ENCODE measurements at places on chromosomes 13 and 19. TPM values are rescaled to one million over a fixed set of nuclear protein-coding genes. Genes with fewer than 3 reads are reported as not detected.

Gene TNFSF13B
- polyA plus RNA-seq: 0.08 TPM

Gene CEACAM16
- not detected for polyA plus RNA-seq

Gene ZNF132
- 0.54 TPM for polyA plus RNA-seq

Gene WASF3
- 16.5 TPM for polyA plus RNA-seq

Gene AMH
- 4.3 TPM for polyA plus RNA-seq

Gene ZNF682
- 2.3 TPM for polyA plus RNA-seq

Gene FOXA3
- 0.06 TPM for polyA plus RNA-seq

Gene N4BP2L1
- 1.1 TPM for polyA plus RNA-seq

Gene WDR87
- polyA plus RNA-seq: under 0.01 TPM

Gene PEX11G
- polyA plus RNA-seq: 1.9 TPM

Gene SERTM1
- not detected for polyA plus RNA-seq

Gene PRODH2
- polyA plus RNA-seq: not detected

Gene NAPSA
- 0.19 TPM for polyA plus RNA-seq

Gene MPND
- 13.8 TPM for polyA plus RNA-seq

Gene ZGLP1
- polyA plus RNA-seq: 1.6 TPM

Gene TEX29
- 0.44 TPM for polyA plus RNA-seq

Gene TPM4
- 356 TPM for polyA plus RNA-seq

Gene DCLK1
- 0.28 TPM for polyA plus RNA-seq

Gene PGLYRP2
- 0.19 TPM for polyA plus RNA-seq

Gene SCGB2B2
- 0.11 TPM for polyA plus RNA-seq

Gene RUBCNL
- polyA plus RNA-seq: not detected

Gene FGF22
- polyA plus RNA-seq: 0.07 TPM

Gene FXYD1
- not detected for polyA plus RNA-seq

Gene TPTE2
- polyA plus RNA-seq: not detected

Gene DUXA
- not detected for polyA plus RNA-seq

Gene FRY
- 57.3 TPM for polyA plus RNA-seq

Gene FFAR3
- polyA plus RNA-seq: not detected

Gene FUT2
- not detected for polyA plus RNA-seq
